ENCODE measurements at places on chromosomes 2 and 18.

DNA sequence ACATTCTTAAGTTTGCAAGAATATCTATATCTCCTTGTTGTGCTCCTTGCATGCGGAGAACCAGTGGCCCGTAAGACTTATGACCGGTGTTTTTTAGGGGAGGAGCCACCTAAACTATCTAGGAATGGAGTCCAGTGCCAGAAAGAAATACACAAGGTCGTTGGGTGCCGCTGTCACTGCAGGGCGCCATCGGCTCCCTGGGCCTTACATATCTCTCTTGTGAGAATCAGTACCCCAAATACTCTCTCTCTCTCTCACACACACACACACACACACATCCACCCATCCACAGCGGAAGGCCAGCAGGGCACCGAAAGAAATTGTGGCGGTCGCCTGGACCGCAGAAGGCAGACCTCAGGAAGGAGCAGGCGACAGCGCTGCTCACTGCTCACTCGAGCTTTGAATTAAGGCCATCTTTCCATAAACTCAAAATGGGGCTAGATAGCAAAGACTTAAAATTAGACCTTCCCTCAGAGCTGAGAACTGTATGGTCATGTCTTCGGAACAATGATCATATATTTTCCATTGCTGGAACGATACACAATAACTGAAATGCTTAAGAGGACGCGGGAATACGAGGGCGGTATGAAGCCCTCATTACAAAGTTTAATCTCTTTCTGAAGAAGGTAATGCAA lies 10.4 kb downstream of the NR4A2 start:
- DNase-seq = no peak

DNA sequence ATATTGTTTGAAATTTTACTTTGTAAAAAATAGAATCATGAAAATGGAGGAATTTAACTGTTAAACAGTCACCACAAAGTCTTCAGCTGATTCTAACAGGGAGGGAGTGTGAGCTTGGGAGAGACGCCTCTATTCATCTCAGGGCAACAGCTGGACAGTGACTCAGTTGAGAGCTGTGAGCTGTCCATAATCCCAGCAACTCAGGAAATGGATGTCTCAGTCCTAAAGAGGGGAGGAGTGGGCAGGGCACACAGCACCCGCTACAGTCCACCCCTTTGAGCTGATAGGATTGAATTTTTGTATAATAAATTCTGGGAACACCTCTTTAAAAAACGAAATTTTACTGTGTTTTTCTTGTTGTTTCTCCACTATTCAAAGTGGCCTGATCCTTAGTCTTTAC lies 255.1 kb upstream of the THUMPD2 start:
- no peak for DNase-seq

DNA sequence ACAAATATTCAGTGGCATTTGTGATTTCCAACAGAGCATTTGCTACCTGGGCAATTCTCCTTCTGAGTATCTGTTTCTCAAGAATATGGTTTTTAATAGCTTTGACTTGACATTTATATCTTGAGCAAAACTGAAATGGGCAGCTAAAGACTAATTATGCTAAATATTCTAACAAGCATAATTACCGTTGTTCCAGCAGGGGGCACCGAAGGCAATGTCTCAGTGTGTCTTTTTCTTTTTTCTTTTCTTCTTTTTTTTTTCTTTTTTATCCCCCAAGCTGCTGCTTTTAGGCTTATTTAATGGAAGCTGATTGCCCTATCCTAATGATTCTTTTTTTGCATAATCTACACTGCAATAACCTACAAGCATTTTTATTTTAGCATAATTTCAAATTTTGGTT lies 138.9 kb upstream of the NABP1 start:
- peak; percentile 31 for DNase-seq

- no peak for DNase-seq
Observed at GRCh38 chr2:181780657-181781056, 100.3 kb upstream of the NEUROD1 start.

DNA sequence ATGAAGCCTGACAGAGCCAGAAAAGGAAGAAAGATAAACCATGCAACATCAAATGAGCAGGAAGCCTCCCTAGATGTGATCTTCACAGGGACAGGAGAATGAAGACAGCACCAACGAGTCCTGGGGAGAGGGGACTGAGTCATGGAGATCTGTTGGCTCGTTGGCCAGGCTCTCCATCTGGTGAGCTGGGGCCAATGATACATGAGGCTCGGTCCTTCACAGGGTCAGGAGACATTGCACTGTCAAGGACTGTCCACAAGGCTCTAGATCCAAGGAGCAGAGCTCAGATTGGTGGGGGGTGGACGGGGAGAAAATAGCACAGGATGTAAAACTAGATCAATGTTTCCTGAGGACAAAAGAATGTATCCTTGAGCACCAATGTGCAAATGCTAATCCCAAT lies 735 bp downstream of the CD207 start:
- no peak for DNase-seq

DNA sequence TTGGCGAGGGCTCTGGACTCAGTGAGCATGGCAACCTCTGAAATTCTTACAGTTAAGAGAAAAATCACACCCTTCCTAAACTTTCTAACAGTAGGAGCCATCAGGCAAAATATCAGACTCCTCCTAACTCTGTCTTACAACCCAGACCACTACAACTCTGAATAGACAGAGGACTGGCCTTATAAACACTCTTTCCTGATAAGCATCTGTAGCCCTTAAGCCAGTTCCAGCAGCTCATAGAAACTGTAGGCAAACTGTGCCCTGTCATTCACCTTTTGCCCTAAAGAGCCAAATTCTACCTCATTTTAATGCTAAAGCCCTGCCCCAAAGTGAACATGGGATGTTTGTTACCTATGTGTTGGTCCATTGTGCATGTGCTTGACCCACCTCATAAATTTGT lies 304.8 kb downstream of the ALK start:
- DNase-seq = no peak

DNA sequence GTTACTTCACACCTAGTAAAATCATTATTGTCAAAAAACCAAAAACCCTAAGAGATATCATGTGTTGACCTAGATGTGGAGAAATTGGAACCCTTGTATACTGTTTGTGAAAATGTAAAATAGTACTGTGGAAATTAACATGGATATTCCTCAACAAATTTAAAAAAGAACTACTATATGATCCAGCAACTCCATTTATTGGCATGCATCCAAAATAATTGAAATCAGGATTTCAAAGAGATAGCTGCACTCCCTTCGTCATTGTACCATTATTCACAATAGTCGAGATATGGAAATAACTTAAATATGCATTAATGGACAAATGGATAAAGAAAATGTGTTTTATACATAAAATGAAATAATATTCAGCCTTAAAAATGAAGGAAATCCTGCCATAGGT lies 105.3 kb upstream of the ZC3H15 start:
- no peak for DNase-seq

GRCh38 chr2:143899987-143900386 lies 619.9 kb downstream of the ZEB2 start:
- DNase-seq = no peak

- no peak for DNase-seq
Observed at GRCh38 chr18:7417727-7418126, 149.4 kb upstream of the PTPRM start.

DNA sequence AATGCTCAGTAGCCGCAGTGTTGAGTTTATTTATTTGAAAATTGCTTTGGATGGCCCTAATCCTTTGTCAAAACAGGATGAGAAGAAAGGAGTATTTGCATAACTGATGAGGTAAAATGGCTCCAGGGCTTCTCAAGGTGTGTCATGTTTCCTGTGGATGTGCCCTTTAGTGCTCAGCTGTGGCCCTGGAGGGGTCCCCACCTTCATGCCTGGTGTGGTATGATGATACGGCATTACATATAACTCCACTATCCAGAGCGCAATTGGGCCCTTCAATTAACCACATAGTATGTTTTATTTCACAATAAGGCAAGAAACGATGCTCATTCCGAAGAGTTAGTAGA lies 39.8 kb upstream of the TMEM178A start:
- DNase-seq = no peak

- DNase-seq = no peak
Observed at GRCh38 chr2:128474036-128474955, 155.6 kb upstream of the HS6ST1 start.

GRCh38 chr2:890214-890613 lies 60.4 kb upstream of the SNTG2 start:
- DNase-seq = no peak

DNA sequence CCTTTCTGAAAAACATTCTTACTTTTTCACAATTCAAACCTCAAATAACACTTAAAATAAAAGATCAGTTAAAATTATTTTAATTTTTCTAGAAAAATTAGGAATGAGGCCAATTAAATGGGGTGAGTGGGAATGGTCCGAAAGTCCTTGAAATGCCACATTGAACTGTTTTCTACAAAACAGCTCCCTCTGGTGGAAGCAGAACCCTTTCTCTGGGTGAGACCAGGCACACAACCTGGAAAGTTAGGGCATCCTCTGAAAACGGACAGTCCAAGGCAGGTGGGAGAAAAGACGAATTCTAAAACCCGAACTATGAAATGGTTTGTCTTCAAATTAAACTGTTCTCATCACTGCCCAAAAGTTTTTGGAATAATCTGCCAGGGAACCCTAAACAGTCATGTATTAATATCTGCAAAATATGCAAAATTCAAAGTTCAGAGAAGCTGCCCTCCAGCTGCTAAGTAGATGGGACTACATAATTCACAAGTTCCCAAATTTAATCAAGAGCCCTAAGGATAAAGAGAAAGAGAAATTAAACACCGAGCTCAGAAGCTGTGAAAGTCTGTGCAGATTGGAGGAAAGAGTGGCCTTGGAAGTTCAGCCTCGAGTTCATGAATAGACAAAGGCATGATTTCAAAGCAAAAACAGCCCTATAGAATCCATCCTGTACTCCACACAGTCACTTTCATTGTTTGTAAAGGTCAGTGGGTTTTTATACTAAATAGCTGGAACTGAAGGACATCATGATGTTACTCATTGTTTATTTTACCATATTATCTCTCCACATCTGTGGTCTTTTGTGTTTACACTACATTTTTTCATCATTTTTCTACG lies 108.3 kb downstream of the PIEZO2 start:
- DNase-seq = peak; percentile 42

DNA sequence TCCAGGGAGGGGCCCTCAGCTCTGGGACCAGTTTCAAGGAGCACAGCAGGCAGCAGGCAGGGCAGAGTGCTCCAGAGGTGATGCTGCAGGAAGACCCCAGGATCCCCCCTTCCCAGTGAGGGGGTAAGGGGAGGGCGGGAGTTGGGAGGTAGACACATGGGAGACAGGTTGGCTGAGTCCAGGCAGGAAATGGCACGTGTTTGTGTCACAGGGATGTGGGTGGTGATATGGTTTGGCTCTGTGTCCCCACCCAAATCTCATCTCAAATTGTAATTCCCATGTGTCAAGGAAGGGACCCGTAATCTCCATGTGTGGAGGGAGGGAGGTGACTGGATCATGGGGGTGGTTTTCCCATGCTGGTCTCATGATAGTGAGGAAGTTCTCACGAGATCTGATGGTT lies 25.2 kb upstream of the OTOS start:
- DNase-seq = no peak

- DNase-seq = no peak
Observed at GRCh38 chr18:29361843-29362242, 1184.9 kb upstream of the CDH2 start.

DNA sequence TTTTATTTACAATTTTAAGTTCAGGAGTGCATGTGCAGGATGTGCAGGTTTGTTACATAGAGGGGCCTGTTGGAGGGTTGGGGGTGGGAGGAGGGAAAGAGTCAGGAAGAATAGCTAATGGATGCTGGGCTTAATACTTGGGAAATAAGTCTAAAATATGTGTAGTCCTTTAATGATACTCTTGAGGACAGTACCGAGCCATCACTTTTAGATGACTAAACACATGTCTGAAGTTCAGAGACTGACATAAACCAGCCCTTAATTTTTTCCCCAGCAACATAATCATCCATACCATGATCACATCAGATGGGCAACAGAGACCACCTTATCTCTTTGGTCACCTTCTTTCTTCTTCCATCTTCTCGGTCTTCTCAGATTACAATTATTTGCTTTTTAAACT lies 189.1 kb upstream of the COL3A1 start:
- DNase-seq = no peak

DNA sequence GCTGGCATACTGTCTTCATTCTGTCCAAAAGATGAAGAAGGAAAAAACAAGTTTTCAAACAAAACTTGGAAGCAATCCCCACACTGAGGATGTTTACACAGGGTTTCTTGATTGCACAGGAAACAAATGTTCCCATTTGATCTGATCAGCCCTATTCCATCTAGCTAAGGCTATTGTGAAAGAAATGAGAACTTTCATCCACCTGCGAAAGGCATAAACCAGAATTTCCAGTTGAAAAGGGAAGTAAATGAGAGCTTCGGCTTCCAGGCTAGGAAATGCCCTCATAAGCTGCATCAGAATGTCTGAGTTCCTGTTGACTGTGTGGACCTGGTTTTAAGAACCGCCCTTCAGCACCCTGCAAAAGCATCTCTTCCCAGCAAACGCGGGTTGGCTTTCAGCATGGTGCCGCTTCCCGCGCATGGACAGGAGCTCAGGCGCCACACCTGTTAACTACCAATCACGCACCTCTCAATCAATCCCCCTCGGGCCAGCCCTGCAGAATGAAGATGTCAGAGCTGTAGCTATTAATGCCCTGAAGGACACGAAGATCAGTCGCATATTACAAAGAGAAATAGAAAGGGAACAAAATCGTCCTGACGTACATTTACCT lies 850.4 kb downstream of the GALR1 start:
- DNase-seq = no peak

GRCh38 chr18:59728816-59729215 lies 31.6 kb upstream of the CCBE1 start:
- no peak for DNase-seq

GRCh38 chr2:71595569-71595968 lies 142.2 kb downstream of the DYSF start:
- DNase-seq = no peak

DNA sequence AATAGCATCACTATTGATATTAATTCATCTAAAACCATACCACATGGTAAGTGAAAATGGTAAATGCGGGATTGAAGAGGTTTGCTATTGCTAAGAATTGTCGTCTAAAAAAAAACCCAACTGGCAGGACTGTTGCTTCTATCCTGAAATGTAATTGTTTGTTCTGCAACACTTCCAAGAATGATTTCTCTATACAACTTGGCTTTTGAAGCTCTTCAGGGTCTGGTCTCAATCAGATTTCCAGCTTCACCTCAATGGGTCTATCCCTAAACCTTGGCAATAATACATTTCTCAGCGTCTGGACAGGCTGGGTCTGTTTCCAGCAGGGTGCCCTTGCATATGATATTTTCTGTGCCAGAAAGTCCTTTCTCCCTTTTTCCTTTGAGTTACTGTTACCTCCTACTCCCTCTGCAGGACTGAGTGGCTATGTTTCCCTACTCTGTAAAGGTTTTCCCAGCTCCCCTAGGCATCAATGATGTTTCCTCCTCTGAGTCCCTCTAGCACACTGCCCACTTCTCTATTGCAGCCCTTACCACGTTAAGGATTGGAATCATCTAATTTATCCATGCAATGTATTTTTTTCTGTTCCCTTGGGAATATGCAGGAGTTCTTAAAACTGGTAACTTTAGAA lies 118.2 kb upstream of the REV1 start:
- no peak for DNase-seq

All from activated CD4-positive, alpha-beta T cell treated with anti-CD3 and anti-CD28 coated beads, Interleukin-2, Interleukin-4, amounts not matched to agents 100 ng/mL and 50 ng/mL, durations not matched to agents 16 hours and 8 hours (primary cell).